ENCODE measurements at places on chromosomes 7 and 10.

GRCh38 chr10:17817790-17818189 lies 8.6 kb downstream of the MRC1 start:
- DNase-seq, result no peak

GRCh38 chr10:71713135-71714030 lies 6.2 kb downstream of the C10orf105 start:
- no peak for DNase-seq

DNA sequence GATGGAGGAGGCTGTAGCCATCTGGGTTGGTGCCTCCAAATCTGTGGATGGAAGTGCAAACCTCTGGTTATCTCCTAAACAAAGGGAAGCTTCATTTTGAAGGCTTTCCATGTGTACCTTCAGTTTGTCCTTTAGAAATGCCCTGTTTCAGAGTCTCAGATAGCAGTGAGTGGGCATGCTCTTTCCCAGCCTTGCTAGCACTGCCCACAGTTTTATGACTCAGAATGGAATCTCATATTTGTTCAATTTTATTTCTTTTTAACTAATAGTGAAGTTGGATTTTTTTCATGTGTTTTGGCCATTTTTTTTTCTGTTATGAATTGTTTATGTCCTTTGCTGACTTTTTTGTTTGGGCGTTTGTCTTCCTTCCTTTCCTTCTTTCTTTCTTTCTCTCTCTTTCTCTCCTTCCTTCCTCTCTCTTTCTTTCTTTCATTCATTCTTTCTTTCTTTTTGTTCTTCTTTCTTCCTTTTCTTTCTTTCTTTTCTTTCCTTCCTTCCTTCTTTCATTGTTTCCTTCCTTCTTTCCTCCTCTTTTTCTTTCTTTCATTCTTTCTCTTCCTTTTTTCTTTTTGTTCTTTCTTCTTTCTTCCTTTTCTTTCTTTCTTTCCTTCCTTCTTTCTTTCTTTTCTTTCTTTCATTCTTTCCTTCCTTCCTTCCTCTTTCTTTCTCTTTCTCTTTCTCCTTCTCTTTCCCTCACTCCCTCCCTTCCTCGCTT lies 25.6 kb downstream of the PRF1 start:
- no peak for DNase-seq

GRCh38 chr10:113316506-113316905 lies 236.3 kb upstream of the HABP2 start:
- no peak for DNase-seq

- DNase-seq, result no peak
Observed at GRCh38 chr10:119252051-119252465, 44.7 kb downstream of the GRK5 start.

Data from stimulated activated CD4-positive, alpha-beta T cell treated with anti-CD3 and anti-CD28 coated beads, Interleukin-4, amount 100 ng/mL, for 48 hours (primary cell).